MCF 10A (cell line): ENCODE measurements at places on chromosomes 7 and 10. TPM values are rescaled to one million over a fixed set of nuclear protein-coding genes. Genes with fewer than 3 reads are reported as not detected.

DNA sequence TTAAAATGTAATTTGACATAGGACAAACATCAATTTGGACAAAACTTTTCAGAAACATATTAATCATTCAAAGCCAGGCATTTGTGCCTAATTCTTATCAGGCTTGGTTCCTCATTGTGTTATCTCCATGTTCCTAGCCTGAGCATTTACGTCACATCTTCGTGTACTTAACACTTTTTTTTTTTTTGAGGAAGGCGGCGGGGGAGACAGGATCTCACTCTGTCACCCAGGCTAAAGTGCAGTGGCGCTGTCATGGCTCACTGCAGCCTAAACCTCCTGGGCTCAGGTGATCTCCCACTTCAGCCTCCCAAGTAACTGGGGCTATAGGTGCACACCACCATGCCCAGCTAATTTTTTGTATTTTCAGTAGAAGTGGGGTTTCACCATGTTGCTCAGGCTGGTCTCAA lies 19.8 kb downstream of the HNRNPA2B1 start:
- DNase-seq = no peak

DNA sequence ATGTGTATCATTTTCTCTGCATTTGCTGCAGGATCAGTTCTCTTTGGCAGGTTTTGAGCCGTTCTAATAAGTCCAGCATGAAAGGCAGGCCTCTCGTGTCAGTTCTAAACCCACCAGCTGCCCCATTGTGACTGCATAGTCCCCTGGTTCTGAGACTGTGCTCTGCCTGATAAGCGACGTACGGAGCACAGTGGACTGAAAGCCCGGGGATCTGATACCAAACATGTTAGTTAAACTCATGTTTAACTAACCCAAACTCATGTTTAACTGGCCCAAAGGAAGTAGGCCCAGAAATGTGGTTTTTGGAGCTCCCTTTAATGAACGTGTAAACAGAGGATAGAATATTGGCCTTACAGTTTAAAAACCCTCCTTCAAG lies 98.0 kb upstream of the PDCD4 start:
- no peak for DNase-seq

DNA sequence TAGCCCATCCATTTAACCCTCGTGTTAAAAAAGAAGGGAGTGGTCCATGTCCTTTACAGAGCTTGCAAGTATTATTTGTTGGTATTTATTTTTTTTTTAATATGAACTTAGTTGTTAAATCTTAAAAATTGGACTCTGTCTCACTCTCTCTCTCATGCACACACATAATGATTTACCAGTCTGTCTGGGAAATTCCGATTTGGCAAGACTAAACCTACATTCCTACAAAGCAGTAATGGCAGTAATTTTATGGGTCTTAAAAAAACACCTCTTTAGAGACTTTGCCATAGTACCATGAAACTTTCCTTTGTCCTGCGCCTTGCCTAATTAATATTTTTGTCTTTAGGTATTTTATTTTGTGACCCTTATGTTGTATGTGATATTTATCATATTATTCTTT lies 239.5 kb upstream of the PPP1R3A start:
- no peak for DNase-seq

DNA sequence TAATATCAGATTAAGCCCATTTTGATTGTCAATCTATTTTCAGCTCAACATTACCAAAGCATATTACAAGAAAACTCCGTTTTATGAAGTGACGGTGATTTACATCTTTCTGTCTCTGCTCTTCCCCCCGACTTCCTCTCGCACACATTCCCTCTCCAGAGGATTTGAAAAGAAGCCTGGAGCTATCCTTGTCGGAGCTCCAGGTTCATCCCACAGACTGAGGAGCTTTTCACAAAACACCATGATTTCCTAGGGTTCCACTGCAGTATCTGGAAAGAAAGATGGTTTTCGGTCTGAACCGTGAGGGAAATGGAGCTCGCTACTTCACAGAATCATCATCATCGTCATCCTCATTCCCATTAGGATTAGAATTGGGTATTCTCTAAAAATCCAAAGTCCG lies 655.5 kb upstream of the MGMT start:
- DNase-seq = no peak

- DNase-seq = no peak
Measured at GRCh38 chr10:27108165-27108564, 7.9 kb upstream of the ANKRD26 start.

DNA sequence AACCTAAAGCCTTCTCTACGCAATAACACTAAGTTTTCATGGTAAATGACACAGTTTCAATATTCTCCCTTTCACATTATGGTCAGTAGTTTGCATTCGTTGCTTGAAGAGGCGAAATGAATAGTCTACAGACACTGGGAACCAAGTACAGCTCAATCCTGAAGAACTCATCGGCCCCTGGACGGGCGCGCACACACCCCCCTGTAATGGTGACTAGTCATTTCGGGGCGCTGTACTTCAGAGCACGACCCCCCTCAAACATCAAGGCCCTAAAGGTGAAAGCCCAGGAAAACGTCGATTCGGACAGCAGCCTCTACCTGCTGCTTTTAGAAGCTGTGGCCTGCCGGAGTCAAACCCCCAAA lies 1.0 kb downstream of the NT5C2 start:
- no peak for DNase-seq

- no peak for DNase-seq
Measured at GRCh38 chr7:2804227-2804763, 39.8 kb downstream of the GNA12 start.

- no peak for DNase-seq
Measured at GRCh38 chr10:127909716-127910463, 3.0 kb downstream of the PTPRE start.

- peak; percentile 62 for DNase-seq
Measured at GRCh38 chr7:142898377-142899170, 13.0 kb upstream of the TRPV6 start.

- DNase-seq = no peak
Measured at GRCh38 chr10:55191236-55191860, 390.3 kb upstream of the PCDH15 start.

DNA sequence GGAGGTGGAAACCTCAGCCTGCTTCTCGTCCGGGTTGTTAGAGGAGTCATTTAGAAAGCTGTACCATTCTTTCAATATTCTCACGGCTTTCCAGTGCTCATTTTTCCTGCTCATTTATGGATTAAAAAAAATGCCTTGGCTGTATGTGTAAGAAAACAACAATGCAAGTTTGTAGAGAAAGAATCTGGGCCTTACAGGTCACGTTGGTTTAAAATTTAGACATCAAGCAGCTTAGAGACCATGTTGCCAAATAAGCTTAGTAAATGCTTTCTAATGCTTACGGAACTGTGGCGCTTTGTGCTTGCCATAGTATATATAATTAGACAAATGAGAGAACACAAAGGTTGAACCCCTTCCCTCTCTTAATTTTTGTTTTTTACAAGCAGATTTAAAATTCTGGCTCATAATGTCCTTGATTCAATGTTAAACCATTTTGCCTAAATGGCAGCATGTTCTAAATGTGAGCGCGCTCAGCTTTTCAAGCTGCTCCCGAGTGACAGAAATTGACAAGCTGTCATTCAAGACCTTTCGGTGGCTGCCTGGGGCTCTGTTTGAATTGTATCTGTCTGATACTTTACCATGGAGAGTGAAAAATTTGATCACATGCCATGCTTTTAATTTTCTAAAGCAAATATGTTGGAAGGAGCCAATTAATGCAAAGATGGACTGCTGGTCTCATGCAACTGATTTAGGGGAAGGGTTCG lies 1.1 kb downstream of the ARMS2 start:
- DNase-seq = no peak

GRCh38 chr7:176381-176780 lies 16.0 kb upstream of the FAM20C start:
- DNase-seq = no peak

GRCh38 chr10:89653410-89653869 lies 8.4 kb upstream of the PANK1 start:
- DNase-seq = peak; percentile 24

- peak; percentile 63 for DNase-seq
Measured at GRCh38 chr10:125127110-125127509, 33.3 kb downstream of the CTBP2 start.

GRCh38 chr10:8301831-8302230 lies 247.3 kb downstream of the GATA3 start:
- DNase-seq = no peak

Gene CAMK1D
- total RNA-seq = 1.7 and 3.3 TPM in 2 replicates

Gene HECW1
- total RNA-seq = 0.27 TPM in 1 of 2 replicates, not detected in the other

Gene DENND2A
- 0.26 TPM in 1 of 2 replicates, not detected in the other for total RNA-seq

Gene AZGP1
- 0.58 and 0.59 TPM in 2 replicates for total RNA-seq

Gene ARHGEF35
- 0.93 TPM in 1 of 2 replicates, not detected in the other for total RNA-seq

Gene MARVELD1
- 51.0 and 54.9 TPM in 2 replicates for total RNA-seq

Gene MYOZ1
- total RNA-seq = not detected in 2 replicates

Gene MMS19
- 67.0 and 67.2 TPM in 2 replicates for total RNA-seq

Gene NOS3
- 0.20 and 0.30 TPM in 2 replicates for total RNA-seq
